ENCODE measurements at places on chromosomes 16 and 17.

DNA sequence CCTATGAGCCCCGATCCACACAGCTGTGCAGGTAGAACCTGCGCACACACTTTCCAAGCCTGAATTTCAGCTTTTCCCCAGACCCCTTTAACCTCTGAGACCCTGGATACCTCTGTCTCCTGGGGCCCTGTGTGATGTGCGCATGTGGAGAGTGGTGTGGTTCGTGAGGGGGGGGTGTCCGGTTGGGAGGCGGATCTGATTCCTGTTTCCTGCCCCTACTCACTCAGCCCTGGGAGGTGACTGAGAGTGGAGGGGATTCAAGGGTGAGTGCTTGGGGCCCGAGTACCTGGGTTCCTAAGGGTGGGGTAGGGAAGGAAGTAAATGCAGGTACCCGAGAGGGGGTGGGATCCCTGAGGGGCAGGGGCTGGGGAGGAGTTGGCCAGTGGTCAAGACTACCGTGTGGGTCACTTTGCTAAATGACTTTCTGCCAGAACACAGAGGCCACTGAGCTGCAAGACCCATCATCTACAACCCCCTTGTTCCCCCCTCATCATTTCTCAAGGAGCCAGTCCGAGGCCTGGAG, 621 bp downstream of the ARHGEF15 start:
- DNase-seq = no peak

DNA sequence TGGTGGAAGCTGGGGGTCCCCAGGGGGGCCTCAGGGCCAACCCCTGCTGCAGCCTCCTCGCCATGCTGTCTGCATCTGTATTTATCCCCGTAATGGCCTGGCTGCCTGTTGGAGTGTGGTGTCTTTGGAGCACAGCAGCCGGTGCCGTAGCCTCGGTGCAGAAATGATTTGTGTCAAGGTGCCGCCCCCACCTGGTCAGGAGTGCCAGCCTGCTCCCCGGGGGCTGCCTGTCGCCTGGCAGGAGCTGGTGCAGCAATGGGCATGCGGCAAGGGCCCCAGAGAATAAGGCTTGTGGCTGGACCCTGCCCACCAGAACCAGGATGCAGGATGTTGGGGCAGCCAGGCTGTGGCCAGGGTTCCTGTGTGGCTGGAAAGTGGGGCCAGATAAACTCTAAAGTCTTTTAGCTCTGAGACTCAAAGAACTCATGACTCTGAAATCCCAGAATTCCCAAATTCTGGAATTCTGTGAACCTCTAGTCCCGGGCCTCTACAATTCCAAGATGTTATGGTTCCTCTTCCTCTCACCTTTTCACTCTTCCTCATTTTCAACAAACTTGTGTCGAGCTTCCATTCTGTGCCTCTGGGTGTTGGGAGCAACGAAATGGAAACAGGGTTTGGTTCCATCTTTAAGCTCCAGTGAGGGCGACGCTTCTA, 5.9 kb downstream of the CPNE2 start:
- DNase-seq = no peak

GRCh38 chr16:86577314-86577971, 906 bp upstream of the FOXL1 start:
- no peak for DNase-seq

- DNase-seq = no peak
These were observed 1.6 kb downstream of the CA4 start for GRCh38 chr17:60151355-60151754.

DNA sequence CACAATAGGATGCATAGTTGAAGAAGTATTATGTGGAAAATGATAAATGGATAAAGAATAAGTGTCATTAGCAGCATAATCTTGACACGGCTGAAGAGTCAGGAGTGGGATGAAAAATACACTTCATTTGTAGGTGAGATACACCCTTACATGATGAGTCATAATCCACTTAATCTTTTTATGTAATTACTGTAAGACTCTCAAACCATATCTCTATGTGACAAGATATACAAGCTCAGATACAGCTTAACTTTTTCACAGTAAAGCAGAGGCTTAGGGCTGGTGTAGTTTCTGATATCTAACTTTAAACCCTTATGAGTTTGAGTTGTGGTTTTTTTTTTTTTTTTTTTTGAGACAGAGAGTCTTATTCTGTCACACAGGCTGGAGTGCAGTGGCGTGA, 101.2 kb downstream of the FTO start:
- no peak for DNase-seq

DNA sequence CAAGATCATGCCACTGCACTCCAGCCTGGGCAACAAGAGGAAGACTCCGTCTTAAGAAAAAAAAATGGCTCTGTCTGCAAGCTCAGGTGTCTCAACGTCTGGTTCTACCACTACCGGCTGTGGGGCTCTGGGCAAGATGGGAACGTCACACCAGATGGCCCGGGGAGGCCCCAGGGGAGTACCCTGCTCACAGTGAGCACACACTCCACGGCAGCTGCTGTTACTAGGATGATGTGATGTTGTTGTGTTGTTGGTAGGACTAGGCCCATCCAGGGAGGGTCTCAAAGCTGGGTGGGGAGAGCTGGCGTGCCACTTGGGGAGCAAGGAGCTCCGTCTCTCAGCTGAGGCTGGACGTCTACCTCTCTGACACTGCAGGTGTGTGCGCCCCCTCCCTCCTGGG, 9.4 kb upstream of the NPTX1 start:
- no peak for DNase-seq

GRCh38 chr17:76995387-76996105, 127.3 kb downstream of the MGAT5B start:
- DNase-seq = no peak

GRCh38 chr16:4298761-4299522, 16.9 kb upstream of the GLIS2 start:
- DNase-seq = no peak

DNA sequence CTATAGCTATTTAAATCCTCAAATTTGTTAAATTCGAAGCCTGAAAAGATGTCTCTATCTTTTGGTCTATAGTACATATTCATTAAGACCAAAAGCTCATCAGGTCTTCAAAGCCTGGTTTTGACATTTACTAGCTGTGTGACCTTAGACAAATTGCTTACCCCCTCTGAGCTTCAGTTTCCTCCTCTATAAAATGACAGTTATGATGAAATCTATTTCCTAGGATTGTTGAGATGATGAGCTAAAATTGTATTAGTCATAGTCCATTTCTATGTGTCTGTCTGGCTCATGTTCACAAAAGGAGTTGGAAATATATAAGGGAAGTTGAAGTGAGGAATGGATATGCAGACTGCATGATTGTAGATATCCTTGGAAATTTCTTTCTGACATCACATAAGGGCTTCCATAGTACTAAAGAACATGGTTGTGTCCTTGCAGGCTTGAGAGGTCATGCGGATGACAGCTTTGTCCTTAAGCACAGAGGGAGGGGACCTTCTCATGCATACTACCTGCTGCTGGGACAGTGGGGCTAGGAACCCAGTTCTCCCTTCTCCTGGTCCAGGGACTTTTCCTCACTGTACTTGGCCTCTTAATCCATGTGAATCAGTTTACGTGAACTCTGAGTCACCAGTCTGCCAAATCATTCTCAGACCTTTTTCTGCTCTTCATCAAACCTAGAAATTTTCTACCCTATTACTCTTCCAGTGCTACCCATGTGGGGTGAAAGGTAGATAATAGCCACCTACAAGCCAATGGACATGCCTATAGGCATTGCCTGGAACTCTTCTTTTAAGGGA, 487.5 kb upstream of the SALL1 start:
- no peak for DNase-seq

DNA sequence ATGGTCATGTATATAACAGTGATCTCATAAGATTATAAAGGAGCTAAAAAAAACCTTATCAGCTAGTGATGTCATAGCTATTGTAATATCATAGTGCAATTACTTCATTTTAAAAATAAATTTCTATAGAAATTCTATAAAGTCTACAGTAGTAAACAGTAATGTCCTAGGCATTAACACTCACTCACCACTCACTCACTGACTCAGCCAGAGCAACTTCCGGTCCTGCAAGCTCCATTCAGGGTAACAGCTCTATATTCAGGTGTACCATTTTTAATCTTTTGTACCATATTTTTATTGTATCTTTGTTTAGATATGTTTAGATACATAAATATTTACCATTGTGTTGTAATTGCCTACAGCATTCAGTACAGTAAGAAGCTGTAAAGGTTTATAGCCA, 524.4 kb upstream of the CDH5 start:
- DNase-seq = no peak

DNA sequence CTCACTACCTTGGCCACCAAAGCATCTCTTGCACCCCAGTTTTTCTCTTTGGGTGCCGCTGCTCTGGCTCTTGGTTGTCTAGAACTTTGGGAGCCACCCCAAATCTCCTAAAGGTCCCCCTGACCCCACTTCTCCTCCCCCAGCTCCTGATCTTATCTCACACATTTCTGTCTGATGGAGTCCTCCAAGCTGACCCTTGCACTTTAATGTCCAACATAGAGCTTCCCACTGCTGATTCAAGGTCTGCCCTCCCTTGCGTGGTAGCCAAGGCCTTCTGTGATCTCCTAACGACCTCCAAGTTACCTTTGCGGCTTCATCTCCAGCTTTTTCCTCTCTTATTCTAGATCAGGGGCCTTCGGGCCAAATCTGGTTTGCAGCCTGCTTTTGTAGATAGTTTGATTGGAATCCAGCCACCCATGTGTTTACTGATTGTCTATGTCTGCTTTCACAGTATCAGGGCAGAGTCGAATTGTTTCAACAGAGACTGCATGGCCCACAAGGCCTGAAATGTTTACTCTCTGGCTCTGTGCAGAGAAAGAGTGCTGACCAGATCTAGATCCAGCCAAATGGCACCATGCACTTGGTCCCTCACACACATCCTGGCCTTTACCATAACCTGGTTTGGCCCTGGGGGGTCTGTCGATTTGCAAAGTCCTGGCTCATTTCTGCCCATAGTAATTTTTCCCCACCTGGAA, 168.6 kb downstream of the HAPSTR1 start:
- DNase-seq = no peak

- DNase-seq = no peak
These were observed 33.0 kb downstream of the TEX2 start for GRCh38 chr17:64229815-64230728.

- DNase-seq = no peak
These were observed 28.3 kb upstream of the APPBP2 start for GRCh38 chr17:60554377-60554788.

DNA sequence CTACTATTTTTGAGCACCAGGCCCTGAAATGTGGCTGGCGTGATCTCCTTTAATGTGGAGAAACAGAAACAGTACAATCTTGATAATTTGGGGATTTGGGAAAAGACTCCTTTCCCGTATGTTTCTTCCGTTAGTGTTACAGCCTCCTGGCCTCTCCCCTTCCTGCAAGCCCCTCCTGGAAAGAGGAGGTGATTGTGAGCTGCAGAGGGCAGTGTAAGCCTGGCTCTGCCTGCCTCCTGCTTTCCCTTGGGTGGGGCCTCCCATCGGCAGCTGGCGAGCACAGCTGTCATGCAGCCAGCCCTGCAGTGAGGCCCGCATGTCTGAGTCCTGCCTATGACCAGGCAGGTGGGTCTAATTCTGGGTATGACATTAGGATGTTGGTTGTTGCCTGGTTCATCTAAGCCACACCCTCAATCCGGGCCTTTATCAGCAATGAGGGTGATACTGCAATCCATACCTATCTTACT, 48.7 kb upstream of the WSB1 start:
- DNase-seq = no peak

DNA sequence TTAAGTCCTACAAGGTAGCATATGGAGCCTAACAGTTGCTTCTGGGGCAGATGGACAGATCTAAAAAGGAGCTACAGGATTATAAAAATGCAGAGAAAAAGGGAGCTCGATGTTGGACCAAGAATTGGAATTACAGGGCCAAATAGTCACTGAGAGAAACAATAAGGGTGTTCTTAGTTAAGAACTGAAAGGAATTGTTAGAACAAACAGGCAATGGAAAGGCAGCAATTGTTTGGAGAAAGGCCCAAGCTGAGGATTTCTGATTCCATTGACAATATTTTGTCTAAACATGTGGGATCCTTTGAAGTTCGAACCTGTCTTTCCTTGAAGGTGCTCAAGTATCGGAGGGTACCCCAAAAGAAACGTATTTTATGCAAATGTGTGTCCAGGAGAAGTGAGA, 513.6 kb upstream of the CDH8 start:
- no peak for DNase-seq

- DNase-seq = peak; percentile 61
These were observed 4.3 kb downstream of the CENPX start for GRCh38 chr17:82018152-82018988.

GRCh38 chr17:48510761-48511604, 19.8 kb downstream of the HOXB1 start:
- no peak for DNase-seq

DNA sequence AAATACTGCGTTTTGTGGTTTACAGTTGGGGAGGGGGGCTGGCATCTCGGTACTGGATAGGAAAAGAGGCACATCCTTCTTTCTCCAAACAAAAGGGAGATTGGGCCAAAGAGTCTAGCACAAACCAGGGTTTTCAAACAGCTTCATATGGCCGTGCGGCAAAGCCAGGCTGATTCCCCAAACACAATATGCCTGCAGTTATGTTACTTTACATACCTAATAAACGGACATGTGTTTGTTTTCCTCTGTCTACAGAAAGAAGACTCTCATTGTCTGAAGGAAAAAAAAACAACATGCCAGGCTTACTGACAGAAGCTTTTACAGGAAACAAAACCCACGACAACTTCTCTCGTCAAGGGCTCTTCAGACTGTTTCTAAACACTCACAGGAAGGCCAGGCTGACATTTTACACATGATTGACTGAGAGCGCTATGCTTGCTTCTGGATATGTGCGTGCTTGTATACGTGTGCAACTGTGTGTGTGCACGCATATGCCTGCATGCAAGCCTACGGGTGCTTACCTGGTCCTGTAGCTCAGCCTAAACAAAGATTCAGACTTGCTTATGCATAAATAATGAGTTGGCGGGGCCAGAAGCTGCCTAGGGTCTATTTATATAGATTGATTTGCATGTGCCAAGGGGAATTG, 461.0 kb upstream of the C16orf82 start:
- no peak for DNase-seq

DNA sequence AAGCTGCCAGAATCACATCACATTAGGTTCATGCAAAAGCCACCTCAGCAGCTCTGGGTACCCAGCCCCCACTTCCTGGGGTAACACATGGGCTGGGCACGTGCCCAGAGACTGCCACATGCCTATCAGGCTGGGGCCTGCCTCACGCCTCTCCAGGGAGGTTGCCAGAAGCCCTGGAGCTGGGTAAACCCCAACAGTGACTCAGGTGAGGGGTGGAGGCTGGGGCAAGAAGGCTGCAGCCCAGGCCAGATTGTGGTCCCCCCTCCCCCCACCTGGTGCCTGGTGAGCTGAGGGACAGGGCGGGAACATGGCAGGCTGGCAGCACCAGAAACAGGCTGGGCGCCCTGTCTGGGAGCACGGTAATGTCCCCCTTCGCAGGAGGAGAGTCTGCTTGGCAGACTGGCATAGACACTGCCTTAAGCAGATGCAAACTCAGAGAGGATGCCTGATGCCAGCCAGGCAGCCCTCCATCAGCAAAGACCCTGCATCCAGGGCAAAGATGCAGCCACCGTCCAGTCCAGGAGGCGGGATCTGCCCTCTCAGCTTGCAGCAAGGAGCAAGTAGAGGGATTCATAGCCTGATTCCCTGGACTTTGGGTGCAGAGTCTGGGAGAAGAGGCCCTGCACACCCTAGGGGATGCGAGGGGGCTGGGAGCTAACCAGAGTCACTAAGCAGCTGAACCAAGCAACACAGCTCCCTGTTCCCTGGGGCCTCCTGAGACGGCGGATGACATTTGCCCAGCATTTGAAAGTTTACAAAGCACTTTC, 28.8 kb downstream of the NGFR start:
- no peak for DNase-seq

- DNase-seq = no peak
These were observed 1.5 kb downstream of the CLDN7 start for GRCh38 chr17:7260651-7261378.

All from NCI-H1417 treated with DMSO at 0.1 percent for 48 hours (cell line).